ENCODE measurements at places on chromosomes 5 and 9.

GRCh38 chr9:114207034-114207810 is 51.9 kb downstream of the COL27A1 start:
- DNase-seq = no peak

GRCh38 chr9:88835038-88835466 is 156.2 kb upstream of the S1PR3 start:
- no peak for DNase-seq

DNA sequence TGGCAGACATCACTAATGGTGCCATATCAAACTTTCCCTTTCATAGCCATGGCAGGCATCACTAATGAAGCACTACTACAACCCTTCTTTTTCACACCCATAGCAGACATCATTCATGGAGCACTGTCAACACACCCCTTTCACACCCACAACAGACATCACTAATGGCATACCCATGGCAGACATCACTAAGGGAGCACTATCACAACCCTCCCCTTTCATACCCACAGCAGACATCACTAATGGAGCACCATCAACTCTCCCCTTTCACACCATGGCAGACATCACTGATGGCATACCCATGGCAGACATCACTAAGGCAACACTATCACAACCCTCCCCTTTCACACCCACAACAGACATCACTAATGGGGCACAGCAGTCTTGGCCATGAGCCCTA is 33.7 kb downstream of the LAMC3 start:
- no peak for DNase-seq

- no peak for DNase-seq
Observed at GRCh38 chr9:127884976-127885490, 7.6 kb upstream of the AK1 start.

GRCh38 chr9:126692759-126693427 is 79.2 kb downstream of the LMX1B start:
- no peak for DNase-seq

DNA sequence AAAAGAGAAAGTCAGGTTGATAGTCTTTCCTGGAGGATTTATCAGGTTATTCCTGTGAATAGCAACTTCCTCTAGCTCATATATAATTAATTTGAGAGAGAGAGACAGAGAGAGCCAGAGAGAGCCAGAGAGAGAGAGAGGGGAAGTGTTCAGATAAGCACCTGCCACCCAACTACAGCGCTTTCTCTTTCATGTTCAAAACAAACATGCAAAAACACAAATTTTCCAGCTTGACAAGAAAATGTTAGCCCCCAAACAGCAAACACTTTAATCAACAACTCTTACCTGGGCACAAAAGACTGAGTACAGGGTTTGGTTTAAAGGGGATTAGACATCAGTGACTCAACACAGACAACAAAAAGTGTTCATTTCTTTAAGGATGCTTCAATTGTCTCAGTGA is 61.7 kb upstream of the PLPP6 start:
- DNase-seq = no peak

DNA sequence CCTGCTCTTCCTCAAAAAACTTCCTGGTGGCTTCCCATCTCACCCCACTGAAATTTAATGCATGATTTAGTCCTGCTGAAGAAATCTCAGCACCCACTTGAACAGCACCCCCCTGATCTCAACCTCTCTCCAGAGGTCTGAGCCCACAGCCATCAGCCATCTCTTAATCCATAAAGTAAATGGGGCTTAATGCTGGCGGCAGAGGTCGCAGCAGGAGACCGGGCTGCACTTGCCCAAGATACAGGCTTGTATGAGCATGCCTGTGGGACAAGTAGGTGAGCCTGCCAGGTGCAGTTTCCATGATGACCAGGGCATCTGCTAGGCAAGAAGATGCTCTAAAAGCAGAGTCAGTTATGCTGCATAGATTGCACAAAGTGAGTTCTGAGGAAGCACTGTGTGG is 52.4 kb upstream of the CTXN3 start:
- DNase-seq = no peak

GRCh38 chr9:100914266-100914665 is 114.3 kb upstream of the PLPPR1 start:
- no peak for DNase-seq

DNA sequence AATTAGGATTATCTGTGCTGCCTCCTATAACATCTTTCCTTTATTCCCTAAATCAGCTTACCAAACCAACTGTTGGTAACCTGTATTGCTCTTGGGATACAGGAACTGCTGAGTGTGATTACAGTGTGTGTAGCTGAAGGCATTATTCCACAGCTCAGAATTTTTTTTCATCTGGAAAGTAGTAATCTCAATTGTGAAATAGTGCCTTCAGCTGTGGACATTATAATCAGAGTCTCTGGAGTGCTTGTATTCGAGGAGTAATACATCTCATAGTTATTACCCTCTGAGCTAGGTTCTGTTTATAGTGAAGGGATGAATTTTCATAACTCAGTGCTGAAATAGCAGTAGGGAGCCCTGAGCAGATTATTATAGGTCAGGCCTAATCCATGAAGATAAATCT is 199.5 kb downstream of the MAST4 start:
- DNase-seq = no peak

DNA sequence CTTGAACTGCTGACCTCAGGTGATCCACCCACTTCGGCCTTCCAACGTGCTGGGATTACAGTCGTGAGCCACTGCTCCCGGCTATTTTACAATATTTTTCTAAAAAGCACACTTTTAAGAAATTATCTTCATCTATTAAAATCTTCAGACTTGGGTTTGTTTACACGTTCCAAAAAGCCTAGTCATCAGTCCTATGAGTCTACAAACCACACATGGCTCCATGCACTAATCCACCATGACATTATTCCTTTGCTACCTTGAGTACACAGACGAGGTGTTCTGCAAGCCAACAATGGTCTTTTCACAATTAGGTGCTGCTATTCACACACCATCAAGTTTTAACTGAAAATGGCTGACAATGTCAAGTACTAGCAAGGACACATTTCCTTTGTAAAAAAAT is 41.0 kb downstream of the TRPM6 start:
- no peak for DNase-seq

GRCh38 chr5:21810737-21811316 is 1042.3 kb downstream of the CDH12 start:
- no peak for DNase-seq

GRCh38 chr5:179371121-179371510 is 25.9 kb upstream of the ADAMTS2 start:
- DNase-seq = no peak

- no peak for DNase-seq
Observed at GRCh38 chr9:96216583-96216982, 85.4 kb downstream of the HSD17B3 start.

- no peak for DNase-seq
Observed at GRCh38 chr9:79610791-79611614, 39.2 kb downstream of the TLE4 start.

DNA sequence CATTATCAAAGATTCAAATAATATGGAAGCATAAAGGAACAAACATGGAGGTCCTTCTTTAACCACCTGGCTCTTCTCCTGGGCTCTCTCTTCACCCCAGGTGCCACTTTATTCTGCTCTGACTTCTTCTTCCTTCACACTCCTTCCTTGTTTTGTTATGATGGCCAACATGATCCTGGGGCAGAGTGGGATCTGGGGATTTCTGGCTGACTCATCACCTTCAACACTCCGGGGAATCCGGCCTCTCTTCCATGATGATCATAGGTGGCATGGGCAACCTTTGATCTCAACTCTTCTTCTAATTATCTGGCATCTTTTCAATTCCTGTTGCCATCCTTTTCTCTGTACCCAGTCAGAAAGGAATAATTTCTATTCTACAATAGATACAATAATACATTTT is 62.1 kb upstream of the TRPC7 start:
- DNase-seq = no peak

- DNase-seq = no peak
Observed at GRCh38 chr5:119078861-119079260, 8.0 kb downstream of the DMXL1 start.

GRCh38 chr5:156640691-156641241 is 209.3 kb upstream of the PPP1R2B start:
- no peak for DNase-seq

DNA sequence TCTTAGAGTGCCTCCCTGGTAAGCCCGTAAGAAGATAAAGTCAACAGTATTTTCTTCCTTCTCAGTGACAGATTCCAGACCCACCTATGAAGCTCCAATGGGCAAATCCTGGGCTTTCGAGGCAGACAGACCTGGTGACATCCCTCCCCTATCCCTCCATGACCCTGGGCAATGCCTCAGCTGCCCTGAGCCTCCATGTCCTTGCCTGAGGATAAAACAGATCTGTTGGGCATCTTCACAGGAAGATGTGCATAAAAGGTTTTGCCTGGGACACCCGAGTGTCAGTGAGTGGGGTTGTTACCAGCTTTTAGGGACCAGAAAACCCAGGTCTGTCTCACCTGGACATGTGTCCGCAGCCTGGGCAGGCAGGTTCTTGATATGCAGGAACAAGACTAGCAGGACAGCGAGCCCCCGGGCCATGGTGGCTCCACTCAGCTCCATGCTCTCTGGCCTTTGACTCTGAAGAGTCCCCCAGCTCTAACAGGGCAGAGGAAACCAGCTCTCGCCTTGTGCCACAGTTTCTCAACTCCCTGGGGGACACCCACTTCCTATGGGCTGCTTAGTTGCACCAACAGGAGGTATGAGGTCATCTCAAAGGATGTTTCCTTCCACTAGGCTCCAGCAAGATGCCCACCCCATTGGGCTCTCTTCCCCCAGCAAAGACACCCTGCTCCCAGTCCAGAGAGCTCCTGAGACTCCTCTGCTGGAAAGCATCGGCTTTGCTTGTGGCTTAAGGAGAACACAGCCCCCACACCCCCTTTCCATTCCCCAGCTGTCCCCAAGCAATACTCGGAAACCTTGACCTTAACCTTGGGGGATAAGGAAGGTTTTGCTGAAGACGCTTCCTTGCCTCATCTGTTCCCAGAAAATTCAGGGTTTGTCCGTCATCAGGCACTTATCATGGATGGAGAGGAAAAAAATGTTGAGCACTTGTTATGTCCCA is at the start of gene FCN1:
FCN1 (minus strand) TSS at position 482 of the 943 bp plus-strand sequence; CDS start at position 441, 41 bp downstream.
- no peak for DNase-seq

DNA sequence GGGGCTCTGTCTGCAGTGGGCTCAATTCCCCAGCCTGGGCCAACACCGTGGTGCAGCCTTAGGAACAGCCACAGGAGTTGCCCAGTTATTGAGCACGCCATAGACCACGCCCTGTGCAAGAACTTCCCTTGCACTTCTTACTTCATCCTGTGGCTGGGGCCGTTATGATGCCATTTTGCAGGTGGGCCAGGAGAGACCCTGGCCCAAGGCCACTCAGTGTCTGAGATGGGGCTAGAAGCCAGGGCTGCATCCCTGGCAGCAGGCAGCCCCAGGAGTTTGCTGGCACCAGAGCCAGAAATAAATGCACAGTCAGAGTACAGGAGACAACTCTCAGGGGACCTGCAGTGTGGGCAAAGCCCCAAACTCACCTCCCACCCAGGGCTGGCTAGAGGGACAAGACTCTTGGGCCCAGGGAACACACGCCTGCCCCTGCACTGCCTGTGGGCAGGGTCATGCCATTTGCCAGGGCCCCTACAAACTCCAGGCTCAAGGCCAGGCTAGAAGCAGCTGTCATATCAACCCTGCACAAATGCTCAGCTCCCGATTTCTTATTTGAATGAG is 6.7 kb downstream of the CORO2A start:
- DNase-seq = no peak

DNA sequence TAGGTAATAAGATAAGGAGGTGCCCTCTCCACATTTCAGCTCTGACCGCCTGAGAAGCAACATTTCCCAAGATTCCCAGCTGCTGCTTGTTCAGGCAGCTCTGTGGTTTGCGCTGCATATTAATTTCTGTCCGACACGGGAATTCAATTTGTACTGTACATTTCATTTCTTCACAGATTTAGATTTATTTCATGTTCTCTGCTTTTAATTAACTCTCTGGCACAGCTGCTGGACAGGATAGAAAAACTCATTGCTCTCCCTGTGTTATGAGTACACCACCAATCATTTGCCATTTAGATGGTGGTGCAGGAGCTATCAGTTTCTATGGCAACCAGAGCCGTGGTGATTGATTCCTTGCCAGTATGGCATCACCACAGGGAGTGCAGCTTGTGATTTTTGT is 558.5 kb downstream of the DMRTA1 start:
- DNase-seq = no peak

DNA sequence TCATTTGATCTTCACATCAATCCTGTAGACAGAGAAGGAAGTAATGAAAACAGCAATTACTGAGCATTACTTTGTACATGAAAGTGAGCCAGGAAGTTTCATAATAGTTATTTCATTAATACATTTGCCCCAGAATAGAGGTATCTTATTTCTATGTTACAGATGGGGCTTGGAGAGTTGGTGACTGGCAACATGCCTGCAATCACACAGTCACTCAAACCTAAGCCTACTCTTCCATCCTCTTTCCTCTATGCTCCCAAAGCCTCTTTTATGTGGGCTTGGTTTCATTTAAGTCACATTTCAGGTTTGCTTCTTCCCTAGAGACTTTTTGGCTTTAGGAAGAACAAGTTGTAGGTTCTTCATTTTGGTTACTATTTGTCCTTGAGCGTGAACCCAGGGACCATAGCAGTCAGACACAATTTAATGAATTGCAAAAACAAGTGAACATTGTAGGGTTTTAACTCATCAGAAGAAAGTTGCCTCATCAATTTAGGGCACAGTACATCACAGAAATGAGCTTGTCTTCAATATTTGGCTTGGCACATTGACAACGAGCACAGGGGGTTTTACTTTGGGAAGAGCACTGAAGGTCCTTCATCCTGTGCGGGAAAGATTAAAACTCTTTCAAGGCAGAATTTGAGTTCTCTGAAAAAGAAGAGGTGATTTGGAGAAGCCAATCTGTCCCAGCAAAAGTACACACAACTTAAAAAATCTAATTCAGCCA is 381.1 kb downstream of the TMEM38B start:
- DNase-seq = no peak

DNA sequence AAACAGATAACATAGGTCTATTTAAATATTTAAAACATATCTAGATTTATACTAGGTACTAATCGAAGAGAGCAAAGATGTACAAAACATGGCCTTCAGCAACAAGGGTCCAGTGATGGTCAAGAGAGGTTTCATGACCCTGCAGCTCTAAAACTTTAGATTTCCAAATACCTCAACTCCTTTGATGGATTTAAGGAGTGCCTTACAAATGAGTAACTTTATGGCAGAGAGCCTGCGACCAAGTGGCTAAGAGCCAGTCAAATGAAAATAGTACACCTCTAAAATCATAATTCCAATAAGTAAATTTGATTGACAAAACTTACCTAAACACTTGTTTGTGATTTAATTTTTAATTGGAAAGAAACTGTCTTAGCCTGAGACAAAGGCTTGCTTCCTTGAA is 4.7 kb upstream of the SH3RF2 start:
- DNase-seq = no peak

Measured in CD4-positive, alpha-beta T cell (primary cell).